ENCODE measurements at places on chromosomes 2 and 18. TPM values are rescaled to one million over a fixed set of nuclear protein-coding genes. Genes with fewer than 3 reads are reported as not detected.
A peak's percentile ranks its signal among the peaks of the same experiment; 100 is the strongest.

The LGALSL gene
- total RNA-seq = 14.9 TPM

The CGREF1 gene
- total RNA-seq = 11.6 TPM

The ALLC gene
- 0.48 TPM for total RNA-seq

The REG3G gene
- 1.7 TPM for total RNA-seq

The CELF4 gene
- 5.3 TPM for total RNA-seq

GRCh38 chr2:195514365-195514764 is 142.7 kb upstream of the SLC39A10 start:
- no peak for DNase-seq

GRCh38 chr2:150554046-150554445 is 66.6 kb upstream of the RND3 start:
- no peak for DNase-seq

DNA sequence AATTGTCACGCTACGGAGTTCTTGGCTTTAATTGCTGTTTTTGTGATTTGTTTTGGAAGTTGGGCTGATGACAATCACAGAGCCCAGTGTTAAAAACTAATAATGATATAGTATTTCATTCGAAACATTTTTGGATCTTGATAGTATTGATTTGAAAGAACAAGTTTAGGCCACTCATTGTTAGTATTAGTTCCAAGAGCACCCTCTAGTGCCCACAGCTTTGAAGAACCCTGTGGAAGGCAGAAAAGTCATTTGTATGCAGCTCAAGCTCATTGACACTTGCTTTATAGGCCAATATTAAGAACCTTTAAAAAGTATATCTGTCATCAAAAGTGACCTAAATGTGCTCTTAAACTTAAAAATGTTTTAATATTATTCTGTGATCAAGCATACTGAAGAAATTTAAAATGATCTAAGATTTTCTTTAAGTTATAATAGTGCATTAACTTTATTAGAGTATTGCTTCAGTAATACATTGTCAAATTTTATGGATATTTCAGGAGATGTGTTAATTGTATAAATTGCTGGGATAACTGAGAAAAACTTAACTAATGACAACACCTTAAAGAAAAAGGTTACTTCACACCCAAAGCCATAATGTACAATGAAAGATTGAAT is 191.0 kb downstream of the GRB14 start:
- peak; percentile 35 for DNase-seq

DNA sequence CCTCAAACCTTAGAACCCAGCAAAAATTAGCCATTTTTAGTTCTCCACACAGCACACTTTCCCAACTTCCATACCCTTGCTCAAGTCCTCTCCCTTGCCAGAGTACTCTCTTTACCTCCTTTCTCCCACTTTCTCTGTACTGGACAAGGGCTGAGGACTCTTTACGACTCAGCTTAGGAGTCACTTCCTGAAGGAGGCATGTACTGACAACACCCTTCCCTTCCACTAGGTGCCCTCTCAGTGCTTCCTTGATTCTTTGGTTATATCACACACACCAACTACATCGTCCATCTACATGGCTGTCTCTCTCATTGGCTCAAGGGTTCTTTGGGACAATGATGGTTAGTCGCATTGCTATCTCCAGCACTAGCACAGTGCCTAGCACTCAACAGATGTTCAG is 5.2 kb upstream of the C18orf63 start:
- DNase-seq = no peak

DNA sequence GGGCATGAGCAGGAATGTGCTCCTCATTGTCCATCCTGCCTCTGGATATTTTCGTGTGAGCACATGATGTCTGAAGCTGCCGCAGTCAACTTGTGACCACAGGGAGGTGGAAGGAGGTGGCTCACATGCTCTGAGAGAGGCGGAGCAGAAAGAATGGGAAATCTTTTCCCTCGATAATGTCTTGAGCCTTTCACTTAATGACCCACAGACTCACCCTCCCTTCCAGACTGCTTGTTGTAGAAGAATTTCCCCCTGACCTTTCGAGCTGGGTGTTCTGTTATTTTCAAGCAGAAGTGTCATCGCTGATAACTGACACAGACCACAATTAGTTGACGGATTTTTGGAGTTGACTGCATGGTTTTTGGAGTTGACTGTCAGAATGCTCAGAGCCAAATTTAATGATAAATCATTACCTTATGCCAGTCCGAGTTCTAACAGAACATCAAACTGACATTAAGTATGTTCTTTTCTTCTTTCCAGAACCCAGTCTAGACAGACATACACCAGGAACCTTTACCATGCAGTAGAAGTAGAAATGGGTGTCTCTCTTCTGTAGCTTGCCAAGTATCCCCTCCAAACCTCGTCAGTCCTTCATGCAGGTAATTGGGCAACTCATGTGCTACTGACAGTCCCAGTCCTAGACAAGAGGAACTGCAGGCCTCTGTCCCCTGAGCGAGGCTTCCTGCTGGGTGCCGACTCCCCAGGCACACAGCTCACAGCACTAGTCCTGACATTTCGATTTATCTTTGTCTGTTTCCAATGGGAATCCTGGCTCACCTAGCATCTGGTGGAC is 29.4 kb upstream of the RTTN start:
- peak; percentile 46 for DNase-seq

DNA sequence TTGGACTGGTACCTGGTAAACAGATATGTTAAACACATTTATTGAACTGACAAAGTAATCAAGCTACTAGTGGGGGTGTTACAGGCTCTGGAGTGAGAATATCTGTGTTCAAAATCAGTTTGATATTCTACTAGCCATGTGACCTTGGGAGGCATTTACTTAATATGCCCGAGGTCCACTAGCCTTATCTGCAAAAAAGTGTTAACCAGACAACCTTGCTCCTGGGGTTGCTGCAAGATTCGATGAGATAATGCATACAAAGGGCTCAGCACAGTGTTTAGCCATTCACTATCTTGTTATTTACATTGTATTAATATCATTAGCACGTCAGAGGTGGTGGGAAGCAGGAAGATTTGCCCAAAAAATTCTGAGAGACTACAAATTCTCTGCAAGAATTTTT is 103.3 kb downstream of the CDH2 start:
- no peak for DNase-seq

GRCh38 chr2:85011098-85011497 is 40.1 kb downstream of the KCMF1 start:
- no peak for DNase-seq

DNA sequence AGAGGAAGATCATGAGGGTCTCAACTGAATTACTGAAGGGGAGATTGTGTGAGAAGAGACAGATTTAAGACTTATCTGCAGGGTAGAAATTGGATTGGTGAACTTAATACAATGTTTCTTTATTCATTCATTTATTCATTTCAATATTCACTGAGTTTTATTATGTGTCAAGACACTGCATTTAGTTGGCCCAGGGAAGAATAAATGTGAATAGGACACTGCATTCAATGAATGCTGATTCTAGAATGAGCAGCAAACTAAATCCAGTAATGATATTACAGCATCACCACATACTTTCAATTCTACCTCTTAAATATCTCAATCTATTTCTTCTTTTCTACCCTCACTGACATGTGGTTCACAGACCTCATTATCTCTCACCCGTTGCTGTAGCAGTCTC is 149.0 kb upstream of the TACR1 start:
- DNase-seq = no peak

- DNase-seq = no peak
These were observed 409.5 kb upstream of the POU3F3 start for GRCh38 chr2:104444392-104444791.

- no peak for DNase-seq
These were observed 3.9 kb downstream of the PKDCC start for GRCh38 chr2:42051543-42052235.

DNA sequence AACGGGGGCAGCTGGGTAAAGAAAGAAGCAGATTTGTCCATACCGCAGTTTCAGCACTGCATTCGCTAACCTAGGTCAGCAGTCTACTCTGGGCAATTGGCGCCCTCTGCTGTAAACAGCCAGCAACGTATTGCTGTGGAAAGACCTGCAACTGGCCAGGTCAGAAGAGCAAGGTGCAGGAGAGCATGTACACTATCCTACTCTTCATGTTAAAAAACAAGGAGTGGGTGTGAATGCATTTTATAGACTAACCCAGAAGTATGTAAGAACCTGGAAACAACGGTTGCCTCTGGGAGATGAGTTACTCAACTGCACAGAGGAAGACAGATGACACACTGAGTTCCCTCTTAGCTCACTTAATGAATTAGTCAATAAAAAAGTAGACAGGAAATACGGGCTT is 6.2 kb downstream of the MRPS5 start:
- DNase-seq = peak; percentile 59

- no peak for DNase-seq
These were observed 67.8 kb upstream of the SALL3 start for GRCh38 chr18:78911751-78912283.
